ENCODE measurements at places on chromosomes 6 and 20. TPM values are rescaled to one million over a fixed set of nuclear protein-coding genes. Genes with fewer than 3 reads are reported as not detected.

Gene PRL
- total RNA-seq = not detected

Gene HCK
- 1.4 TPM for total RNA-seq

Gene RPRD1B
- 45.3 TPM for total RNA-seq

Gene NOTCH4
- 0.81 TPM for total RNA-seq

- DNase-seq = no peak
Observed at GRCh38 chr6:43639984-43640800, 4.6 kb downstream of the MAD2L1BP start.

DNA sequence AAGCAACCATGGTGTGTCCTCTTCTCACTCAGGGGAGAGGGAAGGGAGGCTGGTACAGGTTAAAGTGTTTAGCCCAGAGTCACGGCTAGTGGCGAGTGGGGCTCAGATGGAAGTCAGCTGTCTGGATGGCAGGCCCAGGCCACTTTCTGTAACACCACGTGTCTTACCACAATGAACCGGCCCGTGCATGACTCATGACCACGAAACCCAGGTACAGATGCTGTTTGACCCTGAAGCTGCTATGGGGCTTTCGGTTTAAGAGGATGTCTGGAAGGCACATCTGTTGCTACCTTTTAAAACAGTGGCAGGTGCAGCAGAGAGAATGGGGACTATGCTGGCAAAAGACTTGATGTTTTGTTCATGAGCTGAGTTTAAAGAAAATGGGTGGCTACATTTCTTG lies 36.5 kb upstream of the MPC1 start:
- no peak for DNase-seq

DNA sequence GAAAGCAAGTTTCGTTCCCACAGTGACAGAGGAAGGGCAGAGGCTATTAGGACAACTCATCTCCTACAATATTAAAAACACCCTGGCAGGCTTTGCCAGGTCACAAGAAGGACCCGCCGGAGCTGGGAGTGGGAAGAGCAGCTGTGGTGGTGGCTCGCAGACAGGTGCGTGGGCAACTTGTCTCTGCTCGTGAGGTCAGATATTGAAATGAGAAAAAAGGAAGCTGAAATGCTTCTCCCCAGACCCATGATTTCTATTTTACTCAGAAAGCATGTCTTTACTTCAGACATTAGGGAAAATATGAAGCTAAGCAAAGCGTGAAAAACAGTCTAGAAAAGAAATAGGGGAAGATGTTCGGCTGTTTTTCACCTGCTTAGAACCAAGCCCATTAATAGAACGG lies 166.3 kb upstream of the EEF1E1 start:
- no peak for DNase-seq

DNA sequence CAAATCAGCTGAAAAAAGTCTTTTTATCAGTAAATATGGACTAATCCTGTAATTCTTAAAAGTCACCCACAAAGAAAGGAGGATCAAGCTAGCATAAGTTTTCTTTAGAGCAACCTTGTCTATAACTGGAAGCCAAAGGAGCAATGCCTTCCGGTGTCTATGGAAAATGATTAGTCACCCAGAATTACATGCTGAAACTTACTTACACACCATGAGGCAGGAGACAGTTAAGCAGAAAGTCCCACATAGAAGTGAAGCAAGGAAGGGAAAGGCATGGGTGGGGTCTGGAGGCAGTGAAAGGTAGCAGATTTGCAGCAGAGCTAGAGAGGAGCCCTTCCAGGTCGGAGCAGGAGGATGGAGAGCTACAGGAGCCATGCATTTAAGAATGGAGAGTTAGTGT lies 153.7 kb upstream of the RIPOR2 start:
- DNase-seq = no peak

DNA sequence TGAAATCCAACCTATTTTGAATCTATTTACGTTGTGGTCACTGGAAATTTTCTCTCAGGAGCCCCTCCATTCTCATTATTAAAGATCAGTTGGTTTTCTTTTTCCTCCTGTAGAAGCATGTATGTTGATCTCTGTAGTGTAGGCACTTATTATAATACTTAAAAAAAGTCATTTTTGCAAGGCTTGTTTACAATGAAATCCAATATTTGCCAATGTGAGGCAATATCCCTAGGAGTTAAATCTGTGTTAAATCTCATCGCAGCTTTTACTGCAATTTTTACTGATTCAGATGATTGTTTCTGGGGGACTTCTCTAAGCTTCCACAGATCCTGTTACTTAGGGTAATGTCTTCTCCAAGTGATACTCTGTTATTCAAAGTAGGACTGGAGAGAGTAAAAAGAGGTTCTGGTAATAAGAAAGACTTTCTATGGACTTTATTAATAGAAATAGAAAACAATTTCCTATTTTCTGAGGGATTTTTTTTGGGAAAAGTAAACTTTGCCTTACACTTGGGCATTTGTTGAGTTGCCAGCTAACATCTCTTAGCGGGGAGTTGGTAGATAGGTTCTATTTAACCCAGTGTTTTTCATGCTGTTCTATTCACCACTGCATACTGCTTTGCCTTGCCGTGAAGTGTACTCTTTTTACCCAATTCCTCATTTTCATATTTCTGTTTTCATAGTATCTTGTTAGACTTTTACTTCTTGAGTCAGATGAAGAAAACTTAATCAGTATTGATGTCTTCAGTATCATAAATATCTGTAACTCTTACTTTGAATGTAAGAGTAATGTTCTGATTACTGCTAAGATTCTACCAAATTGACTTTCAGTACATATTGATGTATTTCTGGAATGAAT lies 48.6 kb downstream of the CDKAL1 start:
- DNase-seq = no peak

DNA sequence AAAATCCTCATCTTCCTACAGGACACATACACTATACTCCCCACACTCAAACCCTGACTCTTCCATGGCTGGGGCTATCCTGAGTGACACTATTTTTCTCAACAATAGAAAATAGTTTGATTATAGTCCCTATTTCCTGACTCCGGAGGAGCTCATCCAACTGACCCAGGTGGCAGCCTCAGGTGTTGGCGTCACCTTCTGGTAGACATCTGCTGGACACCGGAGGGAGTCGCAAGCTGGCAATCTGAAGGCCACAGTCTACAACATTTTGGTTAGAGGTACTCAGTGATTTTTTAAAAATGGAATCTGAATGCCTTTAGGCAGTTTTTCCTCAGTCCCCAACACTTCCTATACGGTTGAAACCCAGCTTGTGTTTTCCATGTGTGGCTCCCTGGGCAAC lies 32.2 kb upstream of the OCSTAMP start:
- no peak for DNase-seq

GRCh38 chr6:151263967-151264366 lies 24.2 kb downstream of the AKAP12 start:
- DNase-seq = no peak

- DNase-seq = no peak
Observed at GRCh38 chr6:133377219-133377618, 136.1 kb downstream of the EYA4 start.

DNA sequence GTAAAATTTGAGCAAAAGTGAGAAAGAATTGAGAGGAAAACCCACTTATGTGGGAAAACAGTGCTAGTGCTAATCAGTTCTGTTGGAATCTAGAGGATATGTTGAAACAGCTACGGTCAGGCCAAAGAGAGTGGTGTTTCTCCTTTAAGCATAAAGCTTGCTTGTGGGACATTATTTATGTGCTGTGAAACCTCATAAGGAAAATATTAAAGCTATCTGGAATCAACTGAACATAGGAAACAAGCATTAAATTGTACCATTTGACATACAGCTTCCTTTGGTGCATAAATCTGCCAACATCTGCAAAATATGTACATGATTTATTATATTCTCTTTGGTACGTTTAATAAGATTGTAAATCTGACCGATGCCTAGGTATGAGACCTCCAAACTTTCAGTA lies 182.5 kb upstream of the PDE10A start:
- DNase-seq = no peak

DNA sequence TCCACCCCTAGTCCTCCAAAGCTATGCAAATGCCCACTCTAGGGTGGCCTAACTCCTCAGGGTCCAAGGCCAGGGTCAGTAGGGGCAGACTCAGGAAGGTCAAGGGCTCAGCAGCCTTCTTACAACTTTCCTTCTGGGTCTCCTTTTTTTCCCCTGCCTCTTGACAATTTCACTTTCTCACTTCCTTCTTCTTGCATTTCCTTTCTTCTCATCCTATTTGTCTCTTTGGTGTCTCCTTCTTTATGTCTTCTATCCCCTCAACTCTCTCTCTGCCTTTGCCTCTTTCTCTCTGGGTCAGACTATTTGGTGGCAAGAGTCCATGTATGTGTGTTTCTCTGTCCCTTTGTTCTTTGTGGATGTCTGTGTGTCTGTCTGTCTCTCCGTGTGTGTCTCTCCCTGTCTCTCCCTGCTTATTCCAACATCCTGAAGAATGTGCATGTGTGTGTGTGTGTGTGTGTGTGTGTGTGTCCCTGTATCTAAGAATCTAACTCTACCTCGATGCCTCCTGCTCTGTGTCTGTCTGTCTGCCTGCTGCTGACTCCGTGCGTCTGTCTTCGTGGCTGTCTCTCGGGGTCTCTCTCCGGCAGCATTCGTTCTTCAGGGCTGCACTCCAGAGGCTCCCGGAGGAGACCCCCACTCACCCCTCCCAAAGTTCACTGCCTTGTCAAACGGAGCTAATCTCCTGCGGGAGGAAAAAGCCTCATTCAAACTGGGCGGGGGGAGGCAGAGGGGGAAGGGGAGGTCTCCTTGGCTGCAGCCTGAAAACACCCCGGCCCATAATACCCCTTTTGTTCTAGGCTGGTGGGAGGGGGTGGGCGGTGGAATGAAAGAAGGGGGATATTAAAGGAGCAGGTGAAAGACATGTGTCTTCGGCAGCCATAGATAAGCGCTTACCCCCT lies 51.7 kb upstream of the FOXP4 start:
- DNase-seq = no peak

DNA sequence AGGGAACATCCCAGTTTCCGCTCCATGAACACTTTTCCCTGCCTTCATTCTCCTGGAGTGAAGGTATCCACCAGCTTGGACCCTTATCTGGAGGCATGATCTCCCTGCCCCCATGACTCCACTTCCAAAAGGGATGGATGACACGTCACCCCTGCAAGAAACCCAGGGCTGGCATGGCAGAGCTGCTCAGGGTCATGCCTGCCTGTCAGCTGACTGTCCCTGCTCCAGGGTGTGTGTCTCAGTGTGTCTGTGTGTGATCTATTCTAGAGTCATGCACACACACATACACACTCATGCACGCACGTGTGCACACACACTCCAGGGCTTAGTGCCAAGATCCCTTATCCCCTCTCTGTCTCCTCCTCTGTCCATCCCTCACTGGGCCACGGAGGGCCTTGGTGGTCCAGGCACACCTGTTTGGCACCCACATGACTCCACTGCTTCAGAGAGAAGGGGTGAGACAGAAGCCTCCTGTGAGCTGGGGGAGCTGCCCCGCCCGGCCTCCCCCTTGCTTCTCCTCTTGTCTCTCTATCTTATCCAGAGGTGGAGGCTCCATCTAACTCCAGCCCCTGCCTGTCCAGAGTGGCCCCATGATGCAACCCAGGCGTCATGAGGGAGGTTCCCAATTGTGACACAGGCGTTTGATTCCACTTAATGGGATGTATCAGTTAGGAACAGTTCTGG lies 290.9 kb downstream of the CDC5L start:
- DNase-seq = no peak

DNA sequence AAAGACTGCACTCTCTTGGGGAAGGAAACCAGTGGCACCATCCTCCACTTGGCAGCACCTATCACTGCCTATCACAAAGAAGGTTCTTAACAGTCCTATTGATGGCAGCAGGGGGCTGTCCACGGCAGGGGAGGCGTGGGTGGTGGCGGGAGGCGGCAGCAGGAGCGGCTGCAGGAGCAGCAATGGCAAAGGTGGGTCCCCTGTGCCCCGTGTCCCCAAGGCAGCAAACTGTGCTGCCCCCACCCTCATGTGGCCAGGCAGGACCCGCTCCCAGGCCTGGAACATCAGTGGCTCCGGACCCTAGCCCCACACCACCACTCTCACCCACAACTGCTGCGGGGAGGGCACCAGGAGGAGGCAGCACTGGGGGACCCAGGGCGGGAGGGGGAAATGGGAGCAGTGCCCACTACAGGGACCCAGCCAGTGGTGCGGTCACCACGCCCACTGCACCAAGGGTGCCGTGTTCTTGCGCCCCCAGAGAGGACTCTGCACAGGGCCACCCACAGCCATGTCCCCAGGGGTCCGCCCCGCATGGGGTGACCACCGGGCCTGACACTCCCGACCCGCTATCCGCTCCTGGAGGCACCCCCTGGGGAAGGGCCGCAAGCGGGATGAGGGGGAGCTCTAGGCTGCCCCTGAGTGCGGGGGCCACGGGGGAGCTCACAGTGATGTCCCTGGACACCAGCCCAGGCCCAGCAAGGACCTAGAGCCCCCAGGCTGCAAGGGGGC lies 54.6 kb downstream of the GMDS start:
- DNase-seq = no peak

- DNase-seq = no peak
Observed at GRCh38 chr6:125811259-125811658, 20.5 kb downstream of the NCOA7 start.
